Small intestine (tissue), 16 donors: ENCODE measurements at places on chromosomes 7 and 10.

GRCh38 chr7:13872709-13873108 is 116.8 kb downstream of the ETV1 start:
- DNase-seq, result no peak

- no peak for DNase-seq
Observed at GRCh38 chr10:79148452-79149344, 79.9 kb downstream of the ZMIZ1 start.

GRCh38 chr7:20539201-20539600 is 76.3 kb upstream of the ABCB5 start:
- DNase-seq, result peak; percentile 14

- DNase-seq, result no peak
Observed at GRCh38 chr7:106277976-106278375, 6.8 kb downstream of the NAMPT start.

- DNase-seq, result no peak
Observed at GRCh38 chr7:22759721-22760120, 32.7 kb downstream of the IL6 start.

- no peak for DNase-seq
Observed at GRCh38 chr10:73581918-73582317, 9.2 kb downstream of the USP54 start.

DNA sequence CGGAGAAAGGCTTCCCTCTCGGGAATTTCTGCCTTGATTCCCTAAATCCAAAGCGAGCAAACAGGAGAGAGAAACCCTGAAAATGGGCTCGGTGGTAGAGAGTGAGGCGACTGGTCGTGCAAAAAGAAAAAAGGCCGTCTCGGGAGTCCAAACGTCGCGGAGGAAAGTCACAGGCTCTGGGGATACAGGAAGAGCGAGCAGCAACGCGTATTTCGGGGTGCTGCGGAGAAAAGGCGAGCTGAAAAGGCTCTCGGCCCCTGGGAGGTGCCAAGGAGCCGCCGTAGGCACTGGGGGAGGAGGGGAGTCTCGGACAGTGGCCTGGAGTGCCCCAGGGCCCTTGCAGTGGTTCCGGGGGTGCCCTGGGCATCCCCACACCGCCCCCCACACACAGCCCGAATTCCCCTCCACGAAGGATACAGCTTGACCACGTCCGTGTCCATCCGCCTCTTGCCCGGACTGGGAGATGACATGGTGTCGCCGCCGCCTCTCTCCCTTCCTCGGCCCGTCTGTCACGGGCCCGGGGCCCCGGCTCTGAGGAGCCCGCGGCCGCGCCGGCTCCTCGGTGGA is 591 bp downstream of the UBE2H start:
- DNase-seq, result peak; percentile 67

DNA sequence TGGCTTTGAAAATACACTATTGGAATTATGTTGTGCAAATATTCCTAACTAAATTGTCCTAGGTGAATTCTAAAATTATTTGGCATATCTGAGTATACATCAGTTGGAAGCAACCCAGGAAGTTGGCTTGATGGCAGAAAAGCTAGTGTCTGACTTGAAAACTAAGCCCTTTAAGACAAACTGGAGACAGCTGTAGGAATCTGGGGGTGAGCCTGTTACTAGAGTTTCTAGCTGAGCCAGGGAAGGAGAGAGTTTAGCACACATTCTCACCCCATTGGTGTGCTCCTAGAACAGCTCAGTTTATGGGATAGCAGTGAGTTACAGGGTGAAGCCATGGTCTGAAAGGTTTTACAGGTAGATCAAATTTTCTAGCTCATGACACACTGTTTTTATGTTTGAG is 210.2 kb upstream of the SLC26A5 start:
- no peak for DNase-seq

DNA sequence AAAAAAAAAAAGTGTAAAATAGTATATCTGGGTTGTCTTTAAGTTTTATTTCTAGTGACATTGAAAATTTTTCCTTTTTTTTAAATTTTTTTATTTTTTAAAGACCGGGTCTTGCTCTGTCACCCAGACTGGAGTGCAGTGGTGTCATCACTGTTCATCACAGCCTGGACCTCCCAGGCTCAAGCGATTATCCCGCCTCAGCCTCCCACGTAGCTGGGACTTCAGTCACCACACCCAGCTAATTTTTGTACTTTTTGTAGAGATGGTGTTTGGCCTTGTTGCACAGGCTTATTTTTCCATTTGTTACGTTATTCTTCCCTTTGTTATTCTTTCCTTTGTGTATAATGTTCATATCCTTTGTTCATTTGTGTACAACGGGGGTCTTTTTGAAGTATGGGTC is 30.1 kb downstream of the TSPAN14 start:
- no peak for DNase-seq

- DNase-seq, result no peak
Observed at GRCh38 chr7:66739477-66739876, 1.1 kb upstream of the RABGEF1 start.

DNA sequence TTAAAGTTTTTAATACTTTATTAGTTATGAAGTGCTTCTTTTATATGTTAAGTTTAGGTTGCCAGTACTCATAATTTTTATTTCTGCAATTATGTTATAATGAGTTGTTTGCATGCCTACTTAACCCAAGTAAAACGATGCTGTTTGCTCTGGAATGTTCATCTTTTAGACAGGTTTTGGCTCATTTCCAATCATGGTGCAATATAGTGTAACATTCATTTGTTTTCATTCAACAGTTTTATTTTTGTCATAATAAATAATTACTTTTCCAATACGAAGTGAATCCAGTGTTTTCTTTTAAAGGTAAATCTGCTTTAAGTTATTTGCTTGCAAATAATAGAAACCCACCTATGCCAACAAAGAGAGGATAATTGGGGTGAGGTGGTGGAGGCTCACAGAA is 22.1 kb downstream of the ARL5B start:
- no peak for DNase-seq

- no peak for DNase-seq
Observed at GRCh38 chr10:70694418-70695141, 22.3 kb downstream of the ADAMTS14 start.

- no peak for DNase-seq
Observed at GRCh38 chr10:128625926-128626325, 499.7 kb upstream of the MKI67 start.

- no peak for DNase-seq
Observed at GRCh38 chr10:77248104-77248790, 389.4 kb downstream of the KCNMA1 start.

DNA sequence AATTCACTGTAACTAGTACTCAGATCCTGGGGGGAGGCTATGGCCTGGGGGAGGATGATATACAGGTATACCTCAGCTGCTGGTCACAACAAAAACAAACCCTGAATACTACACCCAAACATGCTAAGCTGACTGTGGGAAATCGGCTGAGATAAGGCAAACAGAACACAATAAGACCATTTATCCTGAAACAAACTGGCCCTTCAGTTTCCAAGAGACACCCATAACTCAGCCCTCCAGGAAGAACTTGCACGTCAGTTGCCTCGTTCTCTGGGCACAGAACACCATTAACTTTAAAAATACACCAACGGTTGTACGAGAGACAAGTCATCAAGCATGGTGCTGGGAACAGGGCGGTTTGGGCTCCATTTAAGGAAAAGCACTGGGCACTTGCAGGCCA is 24.1 kb upstream of the KCNMA1 start:
- no peak for DNase-seq

DNA sequence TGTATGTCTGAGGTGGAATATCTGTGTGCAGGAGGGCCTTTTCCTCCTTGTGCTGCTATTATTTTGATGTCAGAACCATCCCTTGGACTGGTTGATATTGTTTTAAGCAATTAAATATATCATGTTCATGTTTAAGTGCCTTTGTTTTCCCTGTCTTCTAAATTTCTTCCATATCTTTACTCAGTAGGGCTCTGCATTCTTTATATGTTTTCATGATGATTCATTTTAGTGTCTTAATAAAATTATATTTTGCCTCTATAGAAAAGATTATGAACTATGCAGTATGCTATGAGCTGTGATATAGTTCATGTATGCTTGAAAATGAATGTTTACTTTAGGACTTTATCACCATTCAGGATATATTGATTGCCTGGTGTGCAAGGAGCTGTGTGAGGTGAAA is 34.8 kb downstream of the AHR start:
- DNase-seq, result peak; percentile 34
